NCI-H1694 (cell line): ENCODE measurements at places on chromosomes 5 and 9.

GRCh38 chr9:21690561-21690960 is 111.9 kb upstream of the MTAP start:
- no peak for DNase-seq

DNA sequence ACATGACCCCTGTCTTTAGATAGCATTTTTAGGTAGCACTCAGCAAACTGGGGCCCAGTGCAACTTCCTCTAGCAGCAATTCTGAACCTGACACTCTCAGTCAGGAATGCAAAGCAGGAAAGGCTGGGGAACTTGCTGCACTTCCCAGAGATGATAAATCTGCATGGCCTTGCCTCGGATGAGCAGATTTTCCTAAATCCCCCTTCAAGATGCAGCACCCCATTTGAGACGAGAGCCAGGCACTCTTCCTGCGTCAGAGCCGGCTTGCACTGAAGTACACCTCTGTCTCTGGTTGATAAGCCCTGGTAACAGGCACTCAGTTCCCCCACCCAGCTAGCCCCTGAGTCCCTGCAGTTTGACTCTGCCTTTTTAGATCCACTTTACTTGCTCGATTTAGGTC is 296.7 kb upstream of the PANK3 start:
- no peak for DNase-seq

- DNase-seq: no peak
Observed at GRCh38 chr5:87340716-87341115, 72.0 kb downstream of the CCNH start.

GRCh38 chr5:140806834-140807775 is at the start of gene PCDHA4:
TSS of gene PCDHA4 (plus strand) at chr5:140807068.
- DNase-seq: no peak

GRCh38 chr9:38289236-38289865 is 103.2 kb upstream of the ALDH1B1 start:
- DNase-seq: no peak
